ENCODE measurements at places on chromosomes 1 and 21. TPM values are rescaled to one million over a fixed set of nuclear protein-coding genes. Genes with fewer than 3 reads are reported as not detected.

DNA sequence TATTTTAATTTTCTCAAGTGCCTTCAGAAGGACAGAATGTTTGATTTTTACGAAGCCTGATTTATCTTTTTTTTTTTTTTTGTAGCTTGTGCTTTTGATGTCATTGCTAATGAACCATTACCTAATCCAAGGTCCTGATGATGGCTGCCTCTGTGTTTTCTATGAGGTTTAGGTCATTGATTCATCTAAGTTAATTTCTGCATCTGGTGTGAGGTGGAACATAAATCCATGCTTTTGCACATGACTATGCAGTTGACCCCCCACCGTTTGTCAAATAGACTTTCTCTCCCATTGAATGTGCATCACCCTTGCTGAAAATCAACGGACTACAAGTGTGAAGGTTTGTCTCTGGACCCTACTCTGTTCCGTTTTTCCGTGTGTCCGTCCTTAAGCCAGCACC, 50.5 kb downstream of the COL6A1 start:
- no peak for DNase-seq
- peaks cover 32% of the 10 kb centered on the region for H3K4me1 ChIP-seq
- H3K4me3 ChIP-seq, result no peak overlapping the region

- H3K36me3 ChIP-seq, result no peaks in the 10 kb centered on the region
- H3K27ac ChIP-seq, result no peak overlapping the region
- H3K4me3 ChIP-seq, result no peak overlapping the region
Observed at GRCh38 chr1:7373876-7374562, 397.1 kb upstream of the VAMP3 start.

DNA sequence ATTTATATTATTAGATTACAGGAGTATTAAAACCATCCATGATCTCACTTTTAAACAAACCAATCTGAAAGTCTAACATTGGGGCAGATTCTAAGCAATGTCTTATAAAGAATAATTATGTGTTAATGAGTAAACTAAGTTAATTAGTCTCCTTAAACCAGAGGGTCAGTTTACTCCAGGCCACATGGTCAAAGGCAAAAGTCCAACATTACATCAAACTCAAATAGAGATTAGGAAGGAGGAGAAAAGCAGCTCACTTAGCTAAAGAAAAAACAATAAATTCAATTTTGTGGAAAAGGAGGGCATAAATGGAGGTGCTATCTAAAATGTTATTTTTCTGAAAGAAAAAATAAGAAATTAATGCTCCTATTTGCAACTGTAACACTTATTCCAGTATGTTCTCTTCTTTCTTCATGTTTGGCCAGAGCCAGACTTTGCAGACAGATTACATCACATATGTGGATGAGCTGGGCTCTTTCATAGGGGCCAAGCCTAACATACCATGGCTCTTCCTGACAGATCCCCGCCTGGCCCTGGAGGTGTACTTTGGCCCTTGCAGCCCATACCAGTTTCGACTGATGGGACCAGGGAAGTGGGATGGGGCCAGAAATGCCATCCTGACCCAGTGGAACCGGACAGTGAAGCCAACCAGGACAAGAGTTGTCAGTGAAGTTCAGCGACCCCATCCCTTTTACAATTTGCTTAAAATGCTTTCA, 24.3 kb upstream of the FMO2 start:
- DNase-seq, result no peak
- 0 out of 2 replicates have a peak, but pooled peaks cover 2% of the 10 kb centered on the region for H3K27me3 ChIP-seq
- H3K36me3 ChIP-seq, result no peaks in the 10 kb centered on the region
- no peaks in the 10 kb centered on the region for H3K4me1 ChIP-seq
- no peak overlapping the region for H3K27ac ChIP-seq

DNA sequence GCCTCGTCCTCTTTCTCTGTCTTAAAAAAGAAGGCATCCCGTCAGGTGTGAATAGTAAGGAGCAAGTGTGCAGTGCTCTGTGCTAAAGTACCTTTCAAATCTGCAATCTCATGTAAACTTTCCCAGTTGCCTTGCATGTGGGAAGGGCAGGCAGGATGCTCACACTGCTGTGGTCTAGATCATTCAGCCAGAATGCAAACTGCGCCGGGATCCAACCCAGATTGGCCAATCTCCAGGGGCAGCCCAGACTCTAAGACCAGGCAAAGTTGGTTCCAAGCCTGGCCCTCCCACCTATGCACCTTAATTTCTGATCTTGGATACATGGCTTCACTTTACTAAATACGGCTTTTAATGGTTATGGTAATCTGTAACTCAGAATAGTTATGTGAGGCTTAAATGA, 3.2 kb upstream of the MAP1LC3C start:
- H3K36me3 ChIP-seq, result no peaks in the 10 kb centered on the region
- no peak overlapping the region for H3K4me3 ChIP-seq
- peak; percentile 35 for DNase-seq

- H3K27ac ChIP-seq, result peak overlapping the region; percentile 85
- H3K4me3 ChIP-seq, result peak overlapping the region; percentile 93
- peaks cover 43% of the 10 kb centered on the region for H3K4me1 ChIP-seq
- no peaks in the 10 kb centered on the region for H3K36me3 ChIP-seq
- DNase-seq, result peak; percentile 44
Observed at GRCh38 chr1:8815582-8816151, 1.8 kb downstream of the RERE start.

DNA sequence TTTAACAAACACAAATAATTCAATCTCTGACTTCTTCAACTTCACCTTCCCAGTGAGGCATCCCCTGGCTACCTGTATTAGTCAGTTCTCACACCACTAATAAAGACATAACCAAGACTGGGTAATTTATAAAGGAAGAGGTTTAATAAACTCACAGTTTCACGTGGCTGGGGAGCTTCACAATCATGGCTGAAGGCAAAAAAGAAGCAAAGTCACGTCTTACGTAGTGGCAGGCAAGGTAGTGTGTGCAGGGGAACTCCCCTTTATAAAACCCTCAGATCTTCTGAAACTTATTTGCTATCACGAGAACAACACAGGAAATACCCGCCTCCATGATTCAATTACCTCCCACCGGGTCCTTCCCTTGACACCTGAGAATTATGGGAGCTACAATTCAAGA, 478.5 kb downstream of the ADGRL2 start:
- H3K27me3 ChIP-seq, result no peaks in the 10 kb centered on the region
- no peaks in the 10 kb centered on the region for H3K36me3 ChIP-seq
- H3K4me1 ChIP-seq, result no peaks in the 10 kb centered on the region
- no peak for DNase-seq

GRCh38 chr1:151059109-151060006, at the start of gene CDC42SE1:
CDC42SE1 (minus strand) TSS chr1:151059622; CDS start chr1:151055730, 3,892 bp downstream.
- peak within 1 kb of the TSS; percentile 90 for H3K4me3 ChIP-seq
- no peaks in the 10 kb centered on the region for H3K27me3 ChIP-seq

- H3K27me3 ChIP-seq, result no peaks in the 10 kb centered on the region
- H3K27ac ChIP-seq, result no peak overlapping the region
Observed at GRCh38 chr1:157154291-157154690, 16.1 kb upstream of the ETV3 start.

Gene AK5
- polyA plus RNA-seq, result 78.8 TPM

Gene SHISA4
- 48.0 TPM for polyA plus RNA-seq

Gene CACNA1S
- polyA plus RNA-seq, result not detected

Gene TRIM46
- polyA plus RNA-seq, result 1.6 TPM

Gene EXO1
- 6.3 TPM for polyA plus RNA-seq

Gene RNU1-2
- not detected for polyA plus RNA-seq

Gene SH3BGR
- 5.7 TPM for polyA plus RNA-seq

Gene B3GALT5
- not detected for polyA plus RNA-seq

Gene OR2L5
- polyA plus RNA-seq, result not detected

Gene NECTIN4
- 0.54 TPM for polyA plus RNA-seq

Measured in GM23248 (cell line).